ENCODE measurements at places on chromosomes 3 and 15.

DNA sequence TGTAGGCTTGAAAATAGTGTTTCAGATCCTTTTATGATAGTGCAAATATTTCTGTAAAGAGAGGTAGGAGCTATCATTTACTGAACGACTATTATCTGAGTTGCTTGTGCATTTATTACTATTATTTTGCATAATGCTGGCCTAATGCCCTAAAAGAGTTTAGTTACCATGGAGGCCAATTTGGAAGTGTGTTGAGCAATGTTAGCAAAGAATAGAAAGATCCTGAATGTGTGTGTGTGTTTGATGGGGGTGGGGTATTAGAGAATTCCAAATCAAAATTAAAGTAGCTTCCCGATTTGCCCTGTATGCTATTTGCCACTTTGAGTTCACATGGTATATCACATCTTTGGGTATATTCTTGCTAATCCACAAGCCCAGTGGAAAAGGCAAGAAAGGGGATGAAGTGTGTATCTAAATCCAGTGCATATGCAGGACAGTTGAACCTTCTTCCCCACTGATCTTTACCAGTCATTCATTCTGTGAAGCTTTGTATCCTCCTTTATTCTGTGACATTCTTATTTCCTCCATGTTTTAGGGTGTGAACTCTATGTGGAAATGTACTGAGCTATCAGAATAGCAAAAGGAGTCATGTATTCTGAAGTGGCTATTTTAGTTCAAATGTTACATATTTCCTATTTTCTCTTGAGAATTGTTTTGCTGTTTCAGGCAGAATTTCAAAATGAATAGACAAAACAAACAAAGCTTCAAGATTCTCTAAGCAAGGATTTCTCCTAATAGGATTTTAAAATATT lies 45.7 kb upstream of the PLSCR5 start:
- no peak for DNase-seq

GRCh38 chr15:49900903-49901235 lies 218.2 kb downstream of the ATP8B4 start:
- DNase-seq: no peak

GRCh38 chr3:48268936-48269561 lies 28.1 kb downstream of the ZNF589 start:
- no peak for DNase-seq

DNA sequence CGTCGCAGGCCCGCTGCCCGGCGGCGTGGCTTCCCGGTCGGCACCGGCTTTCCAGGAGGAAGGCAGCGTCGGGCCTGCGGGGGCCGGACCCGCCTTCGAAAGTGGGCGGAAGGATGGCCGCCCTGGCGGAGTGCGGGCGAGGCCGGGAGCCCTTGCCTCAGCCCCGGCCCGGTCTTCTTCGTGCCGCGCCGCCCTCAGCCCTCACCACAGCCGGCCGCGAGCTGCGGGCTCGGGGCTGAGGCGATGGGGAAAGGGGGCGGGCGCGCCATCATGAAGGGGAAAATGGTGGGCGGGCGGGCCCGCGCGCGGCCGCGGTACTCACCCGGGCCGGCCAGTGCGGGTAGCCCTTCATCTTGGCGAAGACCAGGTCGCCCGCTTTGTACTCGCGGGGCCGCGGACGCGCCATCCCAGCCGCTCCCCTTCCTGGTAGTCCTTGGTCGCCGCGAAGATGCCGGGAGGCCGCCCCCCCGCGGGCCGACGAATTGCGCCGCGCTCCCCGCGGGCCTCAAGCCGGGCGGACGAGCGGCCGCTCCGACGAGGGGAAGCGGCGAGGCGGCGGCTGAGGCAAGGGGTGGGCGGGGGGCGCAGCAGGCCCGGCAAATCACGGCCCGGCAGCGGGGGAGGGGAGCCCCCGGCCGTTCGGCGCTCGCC lies 489 bp downstream of the HDGFL3 start:
- no peak for DNase-seq

GRCh38 chr15:89533861-89534544 lies 37.6 kb upstream of the RHCG start:
- DNase-seq: no peak

GRCh38 chr3:140091143-140091542 lies 156.2 kb downstream of the CLSTN2 start:
- no peak for DNase-seq

- no peak for DNase-seq
These were observed 135.1 kb downstream of the HCN4 start for GRCh38 chr15:73233623-73234022.

GRCh38 chr3:172476347-172476746 lies 28.1 kb upstream of the GHSR start:
- no peak for DNase-seq

Measured in kidney glomerular epithelial cell (primary cell).